LoVo (cell line): ENCODE measurements at places on chromosomes 1 and 21.

GRCh38 chr1:192852001-192852947 is 43.4 kb downstream of the RGS2 start:
- DNase-seq = no peak

DNA sequence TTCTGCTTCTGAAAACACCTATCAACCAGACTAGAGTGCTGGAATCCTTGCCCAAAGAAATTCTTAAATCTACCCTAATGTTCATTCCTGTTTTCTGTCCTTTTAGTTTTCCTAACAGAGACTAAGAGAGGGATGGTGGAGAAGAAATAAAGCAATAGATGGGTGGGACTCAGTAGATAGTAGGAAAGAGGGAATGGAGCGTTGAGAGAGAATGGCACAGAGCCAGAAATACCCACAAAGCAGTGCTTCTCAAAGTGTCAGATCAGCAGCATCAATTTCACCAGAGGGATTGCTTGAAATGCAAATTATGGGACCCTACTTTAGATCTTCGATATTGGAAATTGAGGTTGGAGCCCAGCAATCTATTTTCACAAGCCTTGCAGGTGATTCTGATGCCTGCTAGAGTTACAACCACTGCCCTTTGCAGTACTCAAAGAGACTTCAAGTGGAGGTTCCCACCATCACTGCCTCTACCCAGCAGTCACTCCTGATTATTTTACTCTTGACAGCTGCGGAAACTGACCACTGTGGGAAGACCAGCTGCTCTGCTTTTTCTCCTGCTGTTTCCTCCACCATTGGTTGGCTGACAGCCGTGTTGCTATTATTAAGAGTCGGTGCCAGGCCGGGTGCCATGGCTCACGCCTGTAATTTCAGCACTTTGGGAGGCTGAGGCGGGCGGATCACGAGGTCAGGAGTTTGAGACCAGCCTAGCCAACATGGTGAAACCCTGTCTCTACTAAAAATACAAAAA is 11.4 kb upstream of the PRPF3 start:
- no peak for DNase-seq

- DNase-seq = no peak
Measured at GRCh38 chr1:170239445-170239844, 93.7 kb downstream of the NTMT2 start.

GRCh38 chr1:92192246-92192645 is 25.5 kb upstream of the C1orf146 start:
- no peak for DNase-seq

- no peak for DNase-seq
Measured at GRCh38 chr1:88022516-88022915, 661.6 kb upstream of the PKN2 start.

DNA sequence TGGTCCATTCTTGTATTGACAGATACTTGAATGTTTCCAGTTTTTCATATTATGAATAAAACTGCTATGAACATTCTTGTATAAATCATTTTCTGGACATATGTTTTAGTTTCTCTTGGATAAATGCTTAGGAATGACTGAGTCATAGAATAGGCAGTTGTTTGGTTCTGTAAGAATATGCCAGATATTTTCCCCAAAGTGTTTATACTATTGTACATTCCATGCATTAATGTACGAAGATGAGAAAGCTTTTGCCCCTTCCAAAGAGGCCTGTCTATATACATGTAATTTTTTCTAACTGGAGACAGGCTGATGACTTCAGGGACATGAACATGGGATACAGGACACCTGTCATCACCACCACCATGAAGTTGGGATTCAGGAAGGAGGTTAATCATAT is 11.3 kb downstream of the NBPF3 start:
- no peak for DNase-seq

GRCh38 chr1:6241107-6241886 is 2.7 kb upstream of the HES3 start:
- DNase-seq = no peak

DNA sequence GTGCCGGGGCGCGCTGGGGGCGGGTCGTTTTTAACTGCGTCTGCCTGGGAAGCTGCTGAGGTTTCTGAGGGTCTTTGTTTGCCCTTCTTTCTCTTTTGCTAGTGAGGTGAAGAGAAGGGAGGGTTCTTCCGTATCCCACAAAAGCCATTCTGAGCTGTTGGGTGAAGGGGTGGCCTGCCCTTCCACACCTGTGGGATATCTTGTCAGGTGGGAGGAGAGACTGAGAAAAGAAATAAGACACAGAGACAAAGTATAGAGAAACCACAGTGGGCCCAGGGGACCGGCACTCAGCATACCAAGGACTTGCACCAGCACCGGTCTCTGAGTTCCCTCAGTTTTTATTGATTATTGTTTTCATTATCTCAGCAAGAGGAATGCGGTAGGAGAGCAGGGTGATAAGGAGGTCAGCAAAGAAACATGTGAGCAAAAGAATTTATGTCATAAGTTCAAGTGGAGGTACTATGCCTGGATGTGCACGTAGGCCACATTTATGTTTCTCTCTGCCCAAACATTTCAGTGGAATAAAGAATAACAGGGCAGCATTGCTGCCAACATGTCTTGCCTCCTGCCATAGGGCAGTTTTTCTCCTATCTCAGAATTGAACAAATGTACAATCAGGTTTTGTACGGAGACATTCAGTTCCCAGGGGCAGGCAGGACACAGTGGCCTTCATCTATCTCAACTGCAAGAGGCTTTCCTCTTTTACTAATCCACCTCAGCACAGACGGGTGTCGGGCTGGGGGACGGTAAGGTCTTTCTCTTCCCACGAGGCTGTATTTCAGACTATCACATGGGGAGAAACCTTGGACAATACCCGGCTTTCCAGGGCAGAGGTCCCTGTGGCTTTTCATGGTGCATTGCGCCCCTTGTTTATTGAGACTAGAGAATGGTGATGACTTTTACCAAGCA is 972 bp downstream of the PGBD2 start:
- no peak for DNase-seq

DNA sequence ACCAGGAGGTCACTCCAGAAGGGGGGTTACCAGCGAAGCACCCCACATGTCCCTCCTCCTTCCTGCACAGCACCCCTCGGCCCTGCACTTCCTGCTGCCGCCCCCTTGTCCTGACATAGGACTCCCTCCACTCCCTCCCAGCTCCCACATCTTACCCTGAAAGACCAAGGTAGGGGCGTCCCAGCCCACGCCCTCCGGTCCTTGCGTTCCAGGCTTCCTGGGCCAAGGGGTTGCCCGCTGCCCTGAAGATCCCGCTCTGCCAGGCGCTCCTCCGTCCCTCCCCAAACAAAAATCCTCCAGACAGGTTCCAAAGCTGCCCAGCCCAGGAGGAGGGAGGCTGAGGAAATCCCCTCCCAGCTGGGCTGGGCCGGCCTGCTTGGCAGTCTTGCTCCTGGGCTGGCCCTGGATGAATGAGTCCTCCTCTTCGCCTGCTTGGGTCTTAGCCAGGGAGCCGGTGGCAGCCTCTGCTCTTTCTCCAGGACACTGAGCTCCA is at the start of gene RHBDL2:
TSS of gene RHBDL2 (minus strand) at position 304 of the 493 bp plus-strand sequence. CDS start 22,618 bp downstream, outside the sequence.
- peak; percentile 39 for DNase-seq

DNA sequence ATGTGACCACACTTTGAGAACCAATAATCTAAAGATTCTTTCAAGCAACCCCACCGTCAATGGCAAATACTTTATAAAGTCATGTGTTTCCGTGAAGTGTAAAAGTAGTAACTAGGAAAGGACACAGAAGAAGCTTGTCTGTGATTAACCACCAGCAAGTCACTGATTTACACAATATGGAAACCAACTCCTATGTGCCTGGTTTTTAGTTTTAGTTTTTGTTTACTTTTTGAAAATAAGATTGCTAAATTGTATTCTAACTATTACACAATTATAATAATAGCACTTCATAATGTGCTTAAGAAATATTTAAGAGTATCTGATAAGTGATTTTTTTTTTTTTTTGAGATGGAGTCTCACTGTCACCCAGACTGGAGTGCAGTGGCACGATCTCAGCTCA is 13.0 kb downstream of the FMO2 start:
- no peak for DNase-seq

DNA sequence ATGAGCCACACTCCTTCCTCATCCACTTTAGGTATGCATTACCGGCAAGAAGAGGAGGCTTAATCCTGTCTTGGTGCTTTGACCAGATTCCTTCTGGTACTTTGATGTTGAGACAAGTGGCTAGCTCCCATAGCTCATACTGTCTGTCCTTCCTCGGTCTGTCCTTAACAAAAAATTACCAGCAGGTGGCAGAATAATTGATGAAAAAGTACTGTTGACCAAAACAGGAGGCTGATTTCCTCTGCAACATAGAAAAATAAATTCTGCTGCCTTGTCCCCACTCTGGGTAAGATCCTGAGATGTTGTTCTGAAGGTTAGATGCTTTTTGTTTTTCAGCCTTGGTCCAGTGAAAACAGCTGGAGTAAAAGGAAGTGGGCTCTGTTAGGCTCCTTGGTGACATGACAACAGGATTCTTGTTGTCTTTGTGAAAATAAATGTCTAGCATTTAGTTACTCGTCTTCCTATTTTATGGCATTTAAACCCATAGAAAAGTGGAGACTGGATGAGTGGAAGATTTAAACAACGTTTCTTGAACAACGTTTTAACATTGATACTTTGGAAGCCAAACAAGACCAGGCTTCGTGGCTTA is 11.2 kb upstream of the HJV start:
- peak; percentile 58 for DNase-seq

DNA sequence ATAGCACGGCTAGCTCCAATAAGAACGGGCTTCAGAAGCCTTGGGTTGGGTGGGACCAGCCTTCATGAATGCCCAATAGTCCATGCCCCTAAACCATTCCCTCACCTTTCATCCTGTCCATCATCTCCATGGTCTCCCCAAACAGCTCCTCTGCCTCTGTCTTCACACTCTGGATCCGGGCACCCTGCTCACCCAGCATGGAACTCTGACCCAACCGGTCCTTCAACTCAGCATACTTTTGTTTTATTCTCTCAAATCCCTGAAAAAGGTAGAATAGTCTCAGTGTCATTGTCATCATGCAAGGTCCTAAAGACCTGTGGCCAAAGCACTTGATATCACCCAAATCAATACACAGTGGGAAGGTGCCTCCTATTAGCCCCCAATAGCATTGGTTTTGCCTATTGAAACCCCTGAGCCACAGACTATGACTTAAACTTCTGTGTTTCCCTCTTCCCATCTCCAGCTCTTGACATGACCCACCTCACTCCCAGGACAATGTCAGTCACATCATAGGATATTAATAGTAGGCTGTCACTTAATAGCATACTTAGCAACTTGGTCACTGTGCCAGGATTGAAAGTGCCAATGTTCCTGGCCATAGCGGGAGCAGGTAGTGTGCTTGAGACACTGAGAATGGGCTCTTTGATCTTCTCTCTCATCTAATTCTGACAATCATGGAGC is 33.0 kb downstream of the CAMK1G start:
- DNase-seq = no peak

DNA sequence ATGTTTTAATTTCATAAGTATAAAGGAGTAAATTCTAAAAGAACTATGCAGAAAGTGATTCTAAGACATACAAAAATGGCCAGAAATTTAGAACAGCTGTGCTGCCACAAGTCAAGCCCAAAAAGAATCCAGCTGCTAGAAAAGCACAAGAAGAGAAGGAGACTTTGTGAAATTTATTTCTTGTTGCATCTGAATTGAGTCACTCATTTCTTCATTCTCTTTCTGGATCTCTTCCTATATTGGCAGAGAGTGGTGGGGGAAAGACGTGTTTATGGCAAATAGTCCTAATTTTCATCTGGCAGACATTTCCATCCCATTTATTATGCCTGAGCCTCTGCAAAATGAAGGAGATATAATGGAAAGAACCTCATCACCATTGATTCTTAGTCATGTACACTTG is 139.6 kb upstream of the CTTNBP2NL start:
- DNase-seq = no peak

- DNase-seq = no peak
Measured at GRCh38 chr1:109890115-109890953, 20.3 kb upstream of the CSF1 start.

- no peak for DNase-seq
Measured at GRCh38 chr1:22295856-22296255, 153.0 kb upstream of the WNT4 start.

DNA sequence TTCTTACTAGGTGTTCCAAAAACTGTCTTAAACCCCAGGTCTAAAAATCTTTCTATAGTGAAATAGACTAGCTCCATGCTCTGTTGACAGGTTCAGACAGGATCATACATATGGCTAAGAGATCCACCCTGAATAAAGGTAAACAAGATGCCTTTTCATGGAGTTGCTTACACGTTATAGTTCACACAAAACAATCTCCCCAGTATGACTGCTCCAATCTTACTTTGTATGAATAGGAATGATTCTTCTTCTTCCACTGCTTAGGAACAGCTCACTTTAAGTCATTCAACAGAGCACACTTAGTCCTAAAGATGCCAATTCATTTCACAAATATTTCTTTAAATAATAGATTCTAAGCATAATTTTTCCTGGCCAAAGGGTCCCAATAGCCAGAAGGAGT is 16.0 kb downstream of the ELK4 start:
- no peak for DNase-seq

GRCh38 chr1:112927462-112927990 is 28.5 kb downstream of the SLC16A1 start:
- DNase-seq = no peak

DNA sequence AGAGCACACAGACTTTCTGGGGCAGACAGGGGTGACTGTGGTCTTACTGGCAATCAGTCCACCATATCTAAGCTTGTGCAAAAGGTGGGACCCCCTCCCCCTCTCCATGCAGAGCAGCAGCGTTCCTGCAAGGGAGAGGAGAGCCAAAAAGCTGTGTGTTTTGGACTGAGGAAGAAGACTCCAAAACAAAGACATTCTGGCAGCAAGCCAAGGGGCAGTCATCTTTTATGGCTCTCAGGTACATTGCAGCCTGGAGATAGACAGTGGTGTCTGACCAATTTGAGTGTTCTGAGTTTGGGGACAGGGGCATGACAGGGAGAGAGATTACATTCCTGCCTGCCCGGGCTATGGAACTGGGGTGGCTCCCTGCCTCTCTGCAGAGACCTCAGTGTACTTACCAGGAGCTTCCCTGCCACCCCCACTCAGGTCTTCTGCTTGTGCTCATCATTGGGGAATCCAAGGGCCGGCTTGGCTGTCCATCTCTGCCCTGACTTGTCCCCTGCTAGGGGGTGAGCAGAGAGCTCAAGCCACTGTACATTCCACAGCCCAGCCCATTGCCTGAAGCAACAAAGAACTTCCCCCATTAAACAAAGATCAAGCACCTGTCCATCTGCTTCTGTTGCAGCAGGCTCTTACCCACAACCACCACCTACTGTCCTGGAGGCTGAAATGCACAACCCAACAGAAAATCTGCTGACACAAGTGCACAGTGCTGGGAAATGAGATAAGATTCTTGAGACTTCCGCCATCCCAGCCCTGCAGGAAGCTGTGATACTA is 131.1 kb downstream of the EVI5 start:
- DNase-seq = no peak

DNA sequence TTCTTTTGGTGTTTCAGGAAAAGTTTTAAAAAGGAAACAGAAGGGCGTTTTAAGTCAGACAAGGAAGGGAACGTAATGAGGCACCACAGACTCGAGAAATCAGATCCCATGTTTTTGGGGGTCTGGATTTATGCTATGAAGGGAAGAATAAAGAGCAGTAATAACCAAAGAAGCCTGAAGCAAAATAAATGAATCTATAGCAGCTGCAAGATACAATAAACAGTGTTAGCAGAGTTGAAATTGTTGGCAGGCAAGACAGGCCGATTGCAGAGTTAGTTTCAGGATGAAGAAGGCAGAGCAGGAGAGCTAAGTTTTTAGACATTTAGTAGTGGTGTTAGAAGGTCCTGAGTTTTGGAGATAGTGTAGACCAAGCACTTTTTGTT is 425 bp downstream of the DDR2 start:
- no peak for DNase-seq
